Muscle of back (tissue), 13 donors: ENCODE measurements at places on chromosomes 6 and 20.

DNA sequence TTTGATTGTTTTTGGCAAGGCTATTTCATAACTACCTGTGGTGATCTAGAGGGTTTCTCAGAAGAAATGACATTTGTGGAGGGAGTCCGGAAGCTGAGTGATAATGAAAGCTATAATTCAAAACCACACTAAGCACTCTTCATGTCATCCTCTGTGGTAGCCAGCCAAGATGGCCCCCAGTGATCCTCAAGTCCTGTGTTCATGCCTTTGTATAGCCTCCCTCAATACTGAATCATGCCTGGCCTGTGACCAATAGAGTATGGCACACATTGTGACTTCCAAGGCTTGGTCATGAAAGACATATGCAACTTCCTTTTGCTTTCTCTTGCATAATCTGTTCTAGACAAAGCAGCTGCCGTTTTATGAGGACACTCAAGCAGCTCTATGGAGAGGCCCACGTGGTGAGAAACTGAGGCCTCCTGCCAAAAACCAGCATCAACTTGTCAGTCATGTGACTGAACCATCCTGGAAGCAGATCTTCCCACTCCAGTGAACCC is 12.8 kb upstream of the DNAAF9 start:
- no peak for DNase-seq

- no peak for DNase-seq
Measured at GRCh38 chr6:73409395-73409794, 14.8 kb downstream of the DDX43 start.

DNA sequence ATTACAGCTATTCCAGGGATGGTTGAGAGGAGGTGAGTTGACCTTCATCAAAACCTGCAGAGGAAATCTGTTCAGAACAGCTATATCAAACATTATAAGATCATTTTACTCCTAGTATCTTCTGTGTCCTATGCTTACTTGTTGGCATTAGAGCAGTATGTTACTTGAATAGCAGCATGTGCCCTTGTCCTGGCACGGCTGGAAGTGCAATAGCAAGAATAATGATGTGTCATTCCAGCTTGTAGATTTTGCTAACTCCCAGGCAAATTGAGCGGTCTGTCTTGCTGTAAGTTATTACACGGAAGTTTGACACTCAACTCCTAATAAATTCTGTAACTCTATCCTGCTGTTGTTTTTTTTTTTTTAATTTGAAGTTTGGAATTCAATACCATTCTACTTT is 385.5 kb downstream of the TENT5A start:
- DNase-seq = no peak

GRCh38 chr20:9551808-9552550 is 37.6 kb downstream of the LAMP5 start:
- no peak for DNase-seq

GRCh38 chr6:68094070-68094469 is 541.0 kb upstream of the ADGRB3 start:
- DNase-seq = no peak

GRCh38 chr20:45358282-45359068 is 4.5 kb upstream of the SYS1 start:
- peak; percentile 40 for DNase-seq

- DNase-seq = no peak
Measured at GRCh38 chr20:58023346-58023745, 205.1 kb downstream of the ANKRD60 start.

DNA sequence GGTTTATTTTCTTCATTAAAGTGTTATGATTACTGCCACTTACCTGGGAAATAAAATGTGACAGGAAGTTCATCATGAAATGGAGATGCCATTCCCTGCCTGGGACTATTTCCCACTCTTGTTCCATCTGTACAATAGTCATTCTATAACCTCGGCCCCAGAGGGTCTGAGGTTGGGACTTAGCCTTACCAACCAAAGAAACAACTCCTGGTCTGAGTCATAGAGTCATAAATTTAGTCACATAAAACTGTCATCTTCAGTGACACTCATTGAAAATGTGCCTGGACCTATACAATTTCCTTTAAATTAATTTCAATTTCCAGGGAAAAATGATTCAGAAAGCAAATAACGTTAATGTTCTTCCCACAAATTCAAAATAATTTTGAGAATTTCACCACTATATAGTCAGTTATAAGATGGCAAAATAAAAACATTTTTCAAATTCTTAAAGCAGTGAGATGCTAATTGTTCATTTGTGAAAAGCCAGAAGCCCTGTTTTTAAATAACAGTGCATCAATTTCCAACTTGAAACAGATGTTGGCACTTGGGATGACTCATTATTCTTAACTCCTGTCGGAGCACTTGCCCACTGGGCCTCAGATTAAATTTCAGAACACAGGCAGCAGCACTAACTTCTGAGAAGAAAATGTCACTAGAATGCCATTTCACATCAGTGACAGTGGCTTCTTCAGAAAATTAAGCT is 201.2 kb upstream of the SMLR1 start:
- peak; percentile 32 for DNase-seq

DNA sequence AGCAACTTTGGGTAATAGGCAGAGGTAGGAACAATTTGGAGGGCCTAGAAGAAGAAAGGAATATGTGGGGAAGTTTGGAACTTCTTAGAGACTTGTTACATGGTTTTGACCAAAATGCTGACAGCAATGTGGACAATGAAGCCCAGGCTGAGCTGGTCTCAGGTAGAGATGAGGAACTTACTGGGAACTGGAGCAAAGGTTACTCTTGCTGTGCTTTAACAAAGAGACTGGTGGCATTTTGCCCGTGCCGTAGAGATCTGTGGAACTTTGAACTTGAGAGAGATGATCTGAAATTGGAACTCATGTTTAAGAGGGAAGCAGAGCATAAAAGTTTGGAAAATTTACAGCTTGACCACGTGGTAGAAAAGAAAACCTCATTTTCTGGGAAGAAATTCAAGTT is 28.3 kb upstream of the TMEM200A start:
- no peak for DNase-seq

DNA sequence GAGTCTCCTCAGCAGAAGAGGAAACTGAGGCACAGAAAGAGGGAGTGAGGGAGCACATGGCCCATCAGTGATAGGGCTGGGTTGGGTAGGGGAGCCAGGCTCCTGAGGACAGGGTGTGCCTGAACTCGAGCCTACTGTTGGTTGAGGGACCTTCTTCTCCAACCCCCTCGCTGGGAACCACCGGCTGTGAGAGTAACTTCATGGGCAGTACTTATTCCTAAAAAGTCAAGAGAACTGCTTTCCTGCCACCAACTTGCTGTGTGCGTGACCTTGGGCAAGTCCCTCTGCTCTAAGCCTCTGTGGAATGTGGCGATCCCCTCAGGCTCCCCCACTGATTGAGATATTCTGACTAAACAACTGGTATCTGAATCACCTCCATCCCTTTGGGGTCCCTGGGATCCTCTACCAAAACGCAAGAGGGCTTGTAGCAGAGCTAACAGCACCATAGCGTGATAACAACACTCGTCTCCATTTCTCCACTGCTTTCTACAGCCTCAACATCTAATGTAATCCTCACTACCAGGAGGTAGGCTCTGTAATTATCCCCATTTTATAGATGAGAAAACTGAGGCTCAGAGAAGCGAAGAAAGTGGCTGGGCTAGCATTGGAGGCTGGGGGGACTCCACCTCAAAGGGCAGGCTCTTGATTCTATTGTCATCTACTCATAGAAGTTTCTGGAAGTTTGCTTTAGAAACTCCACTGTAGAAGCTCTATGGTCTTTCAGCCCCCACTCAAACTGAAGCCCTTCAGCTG is 76.0 kb downstream of the JPH2 start:
- DNase-seq = no peak

DNA sequence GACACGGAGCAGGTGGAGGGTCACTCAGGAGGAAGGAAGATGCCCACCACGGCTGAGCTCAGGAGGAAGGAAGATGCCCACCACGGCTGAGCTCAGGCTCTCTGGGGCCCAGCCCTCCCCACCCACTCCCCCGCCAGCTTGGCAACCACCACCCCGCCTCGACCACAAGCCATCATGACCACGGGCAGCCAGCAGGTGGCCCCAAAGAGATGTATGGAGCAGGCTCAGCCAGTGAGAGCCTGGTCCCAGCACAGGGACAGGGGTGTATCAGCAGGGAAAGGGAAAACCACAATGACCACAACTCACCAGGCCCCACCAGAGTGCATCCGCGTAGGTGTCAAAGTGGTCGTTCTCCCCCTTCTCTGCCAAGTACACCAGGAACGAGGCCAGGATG is 30.4 kb downstream of the KCNQ2 start:
- no peak for DNase-seq

GRCh38 chr6:158662954-158663624 is 13.2 kb downstream of the SYTL3 start:
- peak; percentile 49 for DNase-seq

- no peak for DNase-seq
Measured at GRCh38 chr6:33029328-33030184, 20.2 kb upstream of the HLA-DOA start.

DNA sequence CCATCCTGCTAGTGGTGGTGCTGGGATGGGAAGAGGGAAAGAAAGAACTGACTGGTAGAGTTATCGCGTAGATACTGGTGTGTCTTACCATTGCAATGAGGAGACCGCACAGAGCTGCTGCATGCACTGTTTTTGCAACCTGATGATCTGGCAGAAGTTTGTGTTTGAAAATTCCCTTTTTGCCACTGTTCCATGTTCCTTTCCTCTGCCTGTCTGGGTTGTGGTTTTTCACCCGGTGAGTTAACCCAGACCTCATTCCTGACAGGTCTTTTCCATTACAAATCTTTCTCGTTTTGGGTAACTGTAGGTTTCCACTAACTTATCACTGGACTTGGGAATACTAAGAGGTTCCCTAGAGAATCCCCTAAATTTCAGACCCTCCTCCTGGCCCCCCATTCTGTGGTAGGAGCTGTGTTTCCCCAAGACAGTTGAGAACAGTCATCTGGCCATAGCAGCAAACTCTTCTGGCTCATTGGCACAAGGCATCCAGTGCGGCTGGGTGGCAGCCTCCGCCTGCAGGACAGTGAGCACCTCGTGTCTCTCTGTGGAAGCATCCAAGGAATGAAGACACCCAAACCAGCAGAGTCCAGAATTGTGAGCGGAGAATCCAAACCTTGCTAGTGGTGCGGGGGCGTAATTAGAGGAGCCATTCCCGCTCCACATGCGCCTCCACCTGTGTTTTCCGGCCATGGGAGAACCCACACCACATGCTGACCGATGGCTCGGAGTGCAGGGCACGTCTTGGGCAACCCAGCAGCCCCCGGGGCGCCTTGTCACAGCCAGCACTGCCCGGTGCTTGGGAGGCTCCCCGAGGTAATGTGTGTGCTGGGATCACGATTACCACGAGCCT is 32.8 kb downstream of the ERMARD start:
- DNase-seq = no peak

DNA sequence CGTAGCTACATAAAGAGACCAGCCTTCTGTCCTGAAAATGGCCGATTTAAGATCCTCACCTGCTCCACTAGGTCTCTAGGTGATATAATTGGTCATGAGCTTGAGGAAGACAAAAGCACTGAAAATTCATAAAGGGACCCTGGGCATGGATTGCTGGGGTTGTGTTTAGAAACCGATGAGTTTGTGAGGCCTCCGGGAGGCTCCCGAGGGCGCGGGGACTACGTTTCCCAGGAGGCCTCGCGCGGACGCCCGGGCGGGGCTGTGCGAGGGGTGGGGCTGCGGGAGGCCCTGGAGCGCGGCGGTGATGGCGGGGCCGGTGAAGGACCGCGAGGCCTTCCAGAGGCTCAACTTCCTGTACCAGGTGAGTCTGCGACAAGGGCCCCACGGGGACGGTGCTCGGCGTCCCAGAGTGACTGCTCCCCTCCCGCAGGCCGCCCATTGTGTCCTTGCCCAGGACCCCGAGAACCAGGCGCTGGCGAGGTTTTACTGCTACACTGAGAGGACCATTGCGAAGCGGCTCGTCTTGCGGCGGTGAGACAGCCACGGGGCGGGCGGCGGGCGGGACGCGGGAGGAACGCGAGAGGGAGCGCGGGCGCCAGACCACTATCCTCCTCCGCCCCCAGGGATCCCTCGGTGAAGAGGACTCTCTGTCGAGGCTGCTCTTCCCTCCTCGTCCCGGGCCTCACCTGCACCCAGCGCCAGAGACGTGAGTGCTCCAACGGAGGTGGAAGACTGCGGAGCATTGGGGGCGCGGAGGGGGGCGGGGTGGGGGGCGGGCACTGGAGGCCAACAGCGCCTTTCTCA is at the start of gene RPP21:
TSS of gene RPP21 (plus strand) at position 289 of the 804 bp plus-strand sequence. CDS start at position 305, 16 bp downstream.
- DNase-seq = peak; percentile 73

DNA sequence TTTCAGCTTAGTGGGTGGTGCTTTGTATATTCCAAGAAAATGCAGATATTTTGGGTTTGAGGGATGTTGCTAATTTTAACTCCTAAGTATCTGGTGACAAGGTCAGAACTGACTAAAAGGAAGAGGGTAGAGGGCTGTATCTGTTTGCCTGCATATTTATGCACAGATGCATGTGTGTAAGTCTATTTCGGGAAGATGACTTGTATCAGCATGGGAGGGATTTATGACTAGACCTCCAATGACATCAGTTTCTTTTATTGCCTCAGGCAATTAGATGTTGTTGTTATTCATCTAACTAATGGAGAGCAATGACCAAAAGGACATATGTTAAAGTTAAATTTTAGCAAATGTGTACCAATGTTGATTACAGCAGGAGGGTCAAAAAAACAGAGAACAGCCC is 734.3 kb downstream of the QKI start:
- peak; percentile 29 for DNase-seq

DNA sequence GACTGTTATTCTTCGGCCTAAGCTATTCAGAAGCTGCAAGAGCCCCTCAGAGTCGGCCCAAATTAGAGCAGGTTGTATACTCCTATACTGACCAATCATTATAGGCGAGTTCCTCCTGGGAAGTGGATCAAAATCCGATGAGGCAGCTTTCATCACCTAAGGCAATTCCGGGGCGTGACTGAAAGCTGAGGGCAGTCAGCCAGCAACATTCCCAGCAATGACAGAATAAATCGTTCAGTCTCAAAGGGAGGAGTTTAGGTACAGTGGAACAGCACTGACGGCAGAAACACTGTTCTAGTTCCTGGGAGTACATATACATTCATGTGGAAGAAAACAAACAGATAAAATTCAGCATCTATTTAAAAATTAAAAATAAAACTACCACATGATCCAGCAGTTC is 10.8 kb downstream of the HLA-DQB2 start:
- peak; percentile 2 for DNase-seq

GRCh38 chr6:145279993-145280392 is 455.3 kb downstream of the EPM2A start:
- DNase-seq = peak; percentile 50

DNA sequence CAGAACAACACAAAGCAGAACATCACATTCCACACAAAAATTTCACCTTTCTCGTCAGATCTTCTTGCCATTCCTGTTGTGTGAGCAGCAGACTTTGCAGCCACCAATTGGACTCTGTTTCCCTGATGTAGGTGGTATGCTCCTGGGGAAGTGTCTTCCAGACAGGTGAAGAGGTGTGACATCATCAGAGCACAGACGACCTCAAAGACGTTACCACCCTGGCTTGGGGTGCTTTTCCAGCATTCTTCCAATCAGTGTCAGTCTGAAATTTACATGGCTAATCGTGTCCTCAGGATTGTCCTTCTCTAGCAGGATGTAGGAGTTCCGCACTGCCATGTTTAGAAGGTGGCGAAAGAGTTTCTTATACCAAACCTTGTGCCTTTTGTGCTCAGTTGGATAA is 31.6 kb upstream of the RIMS4 start:
- no peak for DNase-seq
